ENCODE measurements at places on chromosomes 5 and 9. TPM values are rescaled to one million over a fixed set of nuclear protein-coding genes. Genes with fewer than 3 reads are reported as not detected.

Gene SAPCD2
- 16.5 TPM for total RNA-seq

Gene TMEFF1
- 0.19 TPM for total RNA-seq

Gene DDX4
- not detected for total RNA-seq

Gene MEIKIN
- total RNA-seq, result not detected

Gene SPINK6
- total RNA-seq, result not detected

Gene HMMR
- 58.0 TPM for total RNA-seq

Gene PCDHB9
- total RNA-seq, result not detected

Gene C5orf58
- not detected for total RNA-seq

Gene SHISAL2B
- not detected for total RNA-seq

Gene PTPN3
- total RNA-seq, result 0.96 TPM

Gene SIT1
- total RNA-seq, result 63.7 TPM

Gene SYK
- total RNA-seq, result not detected

Gene GRM6
- total RNA-seq, result not detected

Gene PCDHGB4
- total RNA-seq, result 0.04 TPM

Gene ROPN1L
- 0.29 TPM for total RNA-seq

Gene IL7R
- total RNA-seq, result 81.4 TPM

Gene CDKN2B
- 0.11 TPM for total RNA-seq

Gene LRRC19
- not detected for total RNA-seq

Gene PCDHGA11
- total RNA-seq, result not detected

Gene FPGS
- 107 TPM for total RNA-seq

Gene ADAMTSL2
- 0.04 TPM for total RNA-seq

Gene ANP32B
- 345 TPM for total RNA-seq

Gene SPOCK1
- not detected for total RNA-seq

Gene CTXN3
- not detected for total RNA-seq

Gene GAS1
- total RNA-seq, result 0.34 TPM

Gene RMI1
- total RNA-seq, result 31.8 TPM

Gene CCDC180
- total RNA-seq, result 0.57 TPM

Gene TMED9
- 137 TPM for total RNA-seq

Gene IGFBPL1
- not detected for total RNA-seq

Gene CDHR2
- 0.06 TPM for total RNA-seq

Gene SLC6A3
- 0.08 TPM for total RNA-seq

Gene ADAMTSL1
- not detected for total RNA-seq

Gene FBP2
- total RNA-seq, result not detected

Gene BTNL8
- total RNA-seq, result not detected

Gene SPATA31A5
- not detected for total RNA-seq

Gene TNFSF15
- 0.23 TPM for total RNA-seq

Gene KLHL9
- 14.2 TPM for total RNA-seq

Gene SCGB3A1
- total RNA-seq, result 0.38 TPM

Gene SAXO1
- total RNA-seq, result 0.23 TPM

Gene ORM1
- not detected for total RNA-seq

Gene OLFM1
- not detected for total RNA-seq

Gene MARVELD2
- 0.27 TPM for total RNA-seq

Gene TRMO
- 14.1 TPM for total RNA-seq

Gene BHMT
- total RNA-seq, result not detected

Gene PTGR1
- total RNA-seq, result 0.61 TPM

Gene PTGS1
- not detected for total RNA-seq

Gene PAXX
- 66.9 TPM for total RNA-seq

Gene PJA2
- total RNA-seq, result 40.6 TPM

Gene TRIM32
- 12.2 TPM for total RNA-seq

Gene IFNK
- total RNA-seq, result not detected

Gene RANBP17
- not detected for total RNA-seq

Gene PIGO
- 27.7 TPM for total RNA-seq

Gene LCN2
- total RNA-seq, result not detected

Gene LCN1
- total RNA-seq, result not detected

Gene PRRT1B
- not detected for total RNA-seq

Gene IFNA21
- not detected for total RNA-seq
